ENCODE measurements at places on chromosomes 2 and 18. TPM values are rescaled to one million over a fixed set of nuclear protein-coding genes. Genes with fewer than 3 reads are reported as not detected.

TLX2 gene
- total RNA-seq = not detected

IL36B gene
- total RNA-seq = not detected

OR6B2 gene
- total RNA-seq = not detected

CIB4 gene
- total RNA-seq = not detected

KIF1A gene
- under 0.01 TPM for total RNA-seq

LHCGR gene
- not detected for total RNA-seq

AKAIN1 gene
- total RNA-seq = not detected

HRH4 gene
- total RNA-seq = not detected

C1QL2 gene
- total RNA-seq = not detected

ACKR3 gene
- 15.8 TPM for total RNA-seq

SLC19A3 gene
- 1.8 TPM for total RNA-seq

CFAP65 gene
- total RNA-seq = not detected

SH3RF3 gene
- total RNA-seq = 8.1 TPM

KLHL41 gene
- total RNA-seq = 0.12 TPM

STAT4 gene
- total RNA-seq = 0.47 TPM

MYO7B gene
- not detected for total RNA-seq

ANKMY1 gene
- 8.0 TPM for total RNA-seq

TRIB2 gene
- total RNA-seq = 9.9 TPM

GPC1 gene
- 112 TPM for total RNA-seq

TBR1 gene
- total RNA-seq = not detected
